PC-3 (cell line): ENCODE measurements at places on chromosomes 7 and 10. TPM values are rescaled to one million over a fixed set of nuclear protein-coding genes. Genes with fewer than 3 reads are reported as not detected.
A peak's percentile ranks its signal among the peaks of the same experiment; 100 is the strongest.

GRCh38 chr10:118266098-118266748 lies 75.9 kb downstream of the FAM204A start:
- DNase-seq = no peak

- no peak for DNase-seq
These were observed 157.3 kb upstream of the PPP2R2D start for GRCh38 chr10:131743190-131744151.

- peak; percentile 85 for DNase-seq
These were observed 25.8 kb downstream of the WBP1L start for GRCh38 chr10:102769375-102770107.

Gene TMEM139
- 5.2 and 6.2 TPM in 2 replicates for total RNA-seq

DNA sequence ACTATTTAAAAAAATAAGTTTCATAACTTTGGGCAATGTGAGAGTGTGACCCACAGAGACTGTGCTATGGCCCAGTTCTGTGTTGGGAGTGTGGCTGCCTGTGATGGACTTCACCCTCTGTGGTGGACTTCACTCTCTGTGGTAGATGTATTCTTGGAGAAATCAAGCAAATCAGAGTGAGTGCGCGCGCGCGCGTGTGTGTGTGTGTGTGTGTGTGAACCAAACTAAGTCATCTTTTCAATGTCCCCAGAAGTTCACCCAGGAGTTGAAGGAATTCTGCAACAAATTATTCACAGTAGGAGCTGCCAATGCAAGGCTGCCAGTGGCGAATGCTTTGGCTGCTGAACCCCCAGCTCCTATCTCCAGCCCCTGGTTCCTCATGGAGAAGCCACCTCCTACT lies 184.5 kb downstream of the ADAM12 start:
- DNase-seq = no peak

GRCh38 chr10:7857262-7857661 lies 39.0 kb downstream of the TAF3 start:
- no peak for DNase-seq

DNA sequence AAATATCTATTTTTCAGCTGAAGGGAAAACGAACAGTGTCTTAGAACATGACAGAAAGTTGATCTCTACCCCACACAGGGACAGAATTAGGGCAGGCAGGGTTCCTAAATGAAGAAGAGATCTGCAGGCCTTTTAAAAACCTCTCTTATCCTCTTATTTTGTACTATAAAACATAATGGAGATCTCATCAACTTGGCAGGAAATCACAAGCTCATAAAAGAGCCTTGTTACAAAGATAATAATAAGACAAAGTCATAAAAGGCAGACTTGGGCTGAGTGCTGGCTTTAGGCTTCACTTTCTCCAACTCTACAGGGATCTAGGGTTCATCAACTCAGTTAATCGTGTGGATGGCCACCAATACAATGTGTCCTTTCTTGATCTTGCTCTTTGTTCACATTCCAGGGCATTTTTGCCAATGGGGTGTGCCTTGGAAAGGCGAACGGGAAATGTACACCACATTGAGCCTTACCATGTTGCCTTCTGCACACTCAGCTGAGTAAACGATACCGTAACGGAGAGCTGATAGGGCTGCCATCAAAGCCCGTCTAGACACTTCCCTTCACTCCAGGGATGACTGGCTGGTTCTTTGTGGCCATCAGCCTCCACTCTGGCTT lies 7.1 kb upstream of the TEX36 start:
- no peak for DNase-seq

- no peak for DNase-seq
These were observed 121.6 kb upstream of the LYZL2 start for GRCh38 chr10:30750971-30751677.

DNA sequence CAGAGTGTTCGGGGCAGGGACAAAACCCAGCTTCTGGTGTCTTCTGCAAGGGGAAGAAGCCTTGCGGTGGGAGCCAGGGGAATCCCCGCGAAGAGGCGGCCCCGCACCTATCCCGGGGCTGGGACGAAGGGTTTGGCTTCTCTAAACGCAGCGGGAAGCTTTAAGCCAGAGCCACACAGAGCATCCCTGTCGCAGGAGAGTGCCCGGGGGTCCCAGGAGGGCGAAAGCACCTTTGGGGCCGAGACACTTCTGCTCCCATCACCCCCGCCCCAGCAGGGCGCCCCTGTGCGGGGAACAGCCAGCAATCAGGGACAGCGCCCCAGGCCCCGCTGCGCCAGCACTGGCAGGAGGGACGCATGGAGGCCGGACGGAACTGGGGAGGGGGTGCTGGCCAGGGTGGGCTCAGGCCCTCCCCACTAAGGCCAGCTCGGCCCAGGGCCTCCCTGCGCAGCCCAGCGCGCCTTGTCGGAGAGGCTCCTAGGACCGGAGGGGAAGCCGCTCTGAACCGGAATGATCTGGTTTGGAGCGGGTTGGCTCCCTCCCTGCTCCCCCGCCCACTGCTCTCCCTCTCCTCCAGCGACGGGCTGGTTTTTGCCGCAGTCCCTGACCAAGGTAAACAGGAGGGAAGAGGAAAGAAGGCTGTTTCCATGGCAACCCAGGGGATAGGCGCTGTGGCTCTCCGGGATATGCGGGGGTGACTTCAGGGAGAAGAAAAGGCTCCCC lies 63.9 kb downstream of the TMEM209 start:
- DNase-seq = no peak

GRCh38 chr10:92517034-92517655 lies 56.7 kb downstream of the IDE start:
- DNase-seq = peak; percentile 72

Gene PRLHR
- not detected in 2 replicates for total RNA-seq

Gene LIPN
- not detected in 2 replicates for total RNA-seq

Gene INMT
- total RNA-seq = not detected in 2 replicates

Gene GJD4
- total RNA-seq = 0.33 and 0.58 TPM in 2 replicates

Gene TECTB
- total RNA-seq = not detected in 2 replicates

GRCh38 chr7:40880581-40880980 lies 745.8 kb downstream of the SUGCT start:
- no peak for DNase-seq

Gene NDUFA5
- total RNA-seq = 42.7 and 46.9 TPM in 2 replicates

Gene ANKRD61
- total RNA-seq = 0.23 and 0.26 TPM in 2 replicates

DNA sequence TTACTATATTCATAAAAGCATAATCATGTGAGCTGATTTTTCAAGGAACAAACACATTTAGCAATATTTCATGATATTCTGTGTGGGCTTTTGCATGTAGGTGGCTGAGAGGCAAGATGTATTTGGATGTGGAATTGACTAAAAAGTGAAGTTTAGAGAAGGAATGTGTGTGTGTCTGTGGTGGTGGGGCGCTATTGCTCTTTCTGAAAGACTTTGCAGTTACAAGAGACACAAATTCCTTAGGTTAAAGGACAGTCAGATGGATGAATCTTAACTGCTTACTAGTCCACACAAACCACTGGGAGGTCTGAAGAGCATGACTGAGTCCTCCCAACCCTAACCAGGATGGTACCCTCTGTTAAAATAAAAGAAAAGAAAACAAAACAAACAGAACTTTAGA lies 200.1 kb downstream of the SDHAF3 start:
- no peak for DNase-seq

GRCh38 chr10:34705563-34705962 lies 109.5 kb downstream of the PARD3 start:
- DNase-seq = peak; percentile 80

DNA sequence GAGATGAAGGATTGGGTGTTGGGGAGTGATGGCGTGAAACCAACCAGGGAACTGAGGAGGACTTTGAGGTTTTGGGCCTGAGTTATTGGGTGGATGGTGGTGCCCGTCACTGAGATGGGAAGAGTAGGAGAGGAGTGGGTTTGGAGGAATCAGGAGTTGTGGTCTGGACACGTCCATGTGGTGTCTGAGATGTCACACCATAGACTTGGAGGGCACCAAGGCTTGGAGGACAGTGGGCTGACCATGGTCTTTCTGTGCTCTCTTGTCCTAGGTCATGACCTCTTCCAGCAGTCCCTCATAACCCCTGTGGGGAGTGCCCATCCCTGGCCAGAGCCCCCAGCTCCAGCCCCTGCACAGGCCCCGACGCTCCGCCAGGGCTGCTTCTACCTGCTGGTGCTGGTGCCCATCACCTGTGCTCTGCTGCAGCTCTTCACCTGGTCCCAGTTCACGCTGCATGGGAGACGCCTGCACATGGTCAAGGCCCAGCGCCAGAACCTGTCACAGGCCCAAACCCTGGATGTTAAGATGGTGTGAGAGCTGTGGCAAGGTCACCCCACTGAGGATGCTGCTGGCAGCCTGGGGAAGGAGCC lies 24.2 kb upstream of the C10orf95 start:
- DNase-seq = no peak

- DNase-seq = peak; percentile 54
These were observed 34.7 kb downstream of the GSDME start for GRCh38 chr7:24722386-24723177.

DNA sequence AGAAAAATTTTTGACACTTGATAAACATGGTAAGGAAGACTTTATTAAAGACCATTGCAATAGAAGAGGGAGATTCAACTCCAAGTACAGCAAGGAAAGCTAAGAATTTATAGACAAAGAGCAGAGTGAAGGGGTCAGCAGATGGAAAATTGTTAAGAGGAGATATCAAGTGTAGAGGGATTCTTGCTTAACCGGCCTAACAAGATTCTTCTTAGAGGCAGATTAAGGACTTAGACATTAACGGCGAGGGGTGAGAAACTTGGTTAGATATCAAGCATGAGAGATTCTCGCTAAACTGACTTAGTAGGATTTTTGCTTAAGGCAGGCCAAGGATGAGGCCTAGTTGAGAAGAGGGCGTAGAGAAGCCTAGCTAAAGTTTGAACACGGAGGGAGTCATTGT lies 76.0 kb downstream of the ITGB1 start:
- peak; percentile 12 for DNase-seq

Gene LLCFC1
- not detected in 2 replicates for total RNA-seq

GRCh38 chr10:24292304-24293293 lies 83.7 kb downstream of the KIAA1217 start:
- DNase-seq = no peak

- no peak for DNase-seq
These were observed 62.9 kb upstream of the FAM133B start for GRCh38 chr7:92653136-92653535.

DNA sequence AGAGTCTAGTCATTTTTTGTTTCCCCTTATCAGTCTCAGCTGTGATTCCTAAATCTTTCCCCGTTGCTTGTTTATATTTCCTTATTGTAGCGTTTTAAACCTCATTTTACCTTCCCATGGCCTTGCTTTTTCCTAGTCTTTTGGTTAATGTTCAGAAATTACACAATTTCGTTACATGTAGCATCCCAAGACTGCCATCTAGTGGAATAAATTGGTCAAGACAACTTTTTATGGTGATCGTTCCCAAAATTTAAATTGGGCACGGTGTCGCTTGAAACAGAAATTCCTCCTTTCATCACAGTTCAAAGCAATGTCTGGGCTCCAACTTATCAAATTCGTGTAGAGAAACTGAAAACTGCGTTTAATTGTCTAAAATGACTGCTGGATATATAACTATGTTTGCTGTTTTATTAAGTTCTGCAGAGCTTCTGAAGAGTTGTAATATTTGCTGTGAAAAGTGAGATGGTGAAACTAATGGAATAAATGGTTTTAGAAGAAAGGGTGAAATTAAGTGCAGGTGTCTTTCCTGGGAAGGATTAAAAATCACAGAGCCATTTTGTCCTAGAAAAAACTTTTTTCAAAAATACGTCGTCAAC lies 370.2 kb downstream of the PHF14 start:
- DNase-seq = peak; percentile 78

Gene HOXA6
- total RNA-seq = 6.9 and 8.3 TPM in 2 replicates

DNA sequence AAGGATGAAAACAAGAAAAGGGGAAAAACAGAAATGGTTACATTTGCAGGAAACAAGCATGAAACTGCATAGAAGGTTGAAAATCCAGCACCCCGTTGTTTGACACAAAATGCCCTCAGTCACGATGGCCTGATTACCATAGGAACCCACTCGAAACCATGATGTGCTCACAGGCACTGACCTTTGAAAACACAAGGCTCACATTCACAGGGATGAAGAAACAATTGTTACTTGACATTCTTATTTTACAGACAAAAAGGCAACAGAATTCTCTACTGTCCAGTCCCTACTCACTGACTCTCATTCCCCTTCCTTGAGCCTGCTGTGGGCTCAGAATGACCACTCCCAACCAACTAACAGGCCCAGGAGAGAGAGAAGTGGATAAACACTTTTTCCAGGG lies 131.4 kb upstream of the PDLIM1 start:
- no peak for DNase-seq

- peak; percentile 17 for DNase-seq
These were observed 5.8 kb upstream of the FAM3C start for GRCh38 chr7:121401896-121402295.

Gene PLEKHS1
- total RNA-seq = not detected in 2 replicates

- DNase-seq = peak; percentile 89
These were observed 17.6 kb downstream of the IFIT5 start for GRCh38 chr10:89431977-89432376.

DNA sequence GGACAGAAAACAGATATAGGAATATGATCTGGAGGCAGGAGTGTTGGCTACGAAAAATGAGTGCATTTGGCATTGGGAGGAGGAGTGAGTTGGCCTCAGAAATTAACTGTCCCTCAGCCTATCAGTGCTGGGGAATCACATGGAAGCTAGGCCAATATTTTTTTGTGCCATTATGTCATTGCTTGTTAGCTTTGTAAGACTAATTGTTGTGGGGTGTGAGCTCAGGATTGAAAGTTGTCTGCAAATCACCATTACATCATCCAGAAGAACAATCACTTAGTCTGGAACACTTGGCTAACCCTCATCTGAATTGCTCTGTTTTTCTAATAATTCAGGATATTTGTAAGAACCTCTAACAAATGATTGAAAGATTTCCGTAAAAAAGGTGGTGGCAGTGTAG lies 45.2 kb upstream of the SEMA3D start:
- DNase-seq = no peak
